ENCODE measurements at places on chromosomes 11 and 22.

GRCh38 chr11:110710628-110711381 is 1.4 kb downstream of the ARHGAP20 start:
- peak; percentile 9 for DNase-seq

DNA sequence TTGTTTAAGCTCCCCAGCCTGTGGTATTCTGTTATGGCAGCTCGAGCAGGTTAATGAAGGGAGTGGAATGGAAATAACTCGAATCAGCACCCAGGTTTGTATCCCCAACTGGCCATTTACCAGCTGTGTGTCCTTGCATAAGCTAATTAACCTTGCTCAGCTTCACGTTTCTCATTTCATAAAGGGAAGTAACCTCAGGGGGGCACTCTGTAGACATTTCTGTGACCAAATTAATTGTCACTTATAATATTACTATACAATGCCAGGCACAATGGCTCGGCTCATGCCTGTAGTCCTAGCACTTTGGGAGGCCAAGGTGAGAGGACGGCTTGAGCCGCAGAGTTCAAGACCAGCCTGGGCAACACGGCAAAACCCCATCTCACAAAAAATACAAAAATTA is 13.8 kb downstream of the ADA2 start:
- DNase-seq: peak; percentile 69

GRCh38 chr22:35310556-35311550 is 11.2 kb downstream of the TOM1 start:
- no peak for DNase-seq

- DNase-seq: no peak
These were observed 72.8 kb upstream of the PICALM start for GRCh38 chr11:86141727-86142126.

GRCh38 chr22:22151308-22151707 is 93.3 kb upstream of the VPREB1 start:
- DNase-seq: no peak

- peak; percentile 73 for DNase-seq
These were observed 1277.9 kb upstream of the TENM4 start for GRCh38 chr11:80718611-80719291.

- no peak for DNase-seq
These were observed 1327.3 kb downstream of the TBC1D22A start for GRCh38 chr22:48089601-48090331.

GRCh38 chr11:132538642-132539041 is 993.7 kb downstream of the OPCML start:
- no peak for DNase-seq

- DNase-seq: peak; percentile 17
These were observed 51.3 kb upstream of the CADM1 start for GRCh38 chr11:115555336-115556090.

DNA sequence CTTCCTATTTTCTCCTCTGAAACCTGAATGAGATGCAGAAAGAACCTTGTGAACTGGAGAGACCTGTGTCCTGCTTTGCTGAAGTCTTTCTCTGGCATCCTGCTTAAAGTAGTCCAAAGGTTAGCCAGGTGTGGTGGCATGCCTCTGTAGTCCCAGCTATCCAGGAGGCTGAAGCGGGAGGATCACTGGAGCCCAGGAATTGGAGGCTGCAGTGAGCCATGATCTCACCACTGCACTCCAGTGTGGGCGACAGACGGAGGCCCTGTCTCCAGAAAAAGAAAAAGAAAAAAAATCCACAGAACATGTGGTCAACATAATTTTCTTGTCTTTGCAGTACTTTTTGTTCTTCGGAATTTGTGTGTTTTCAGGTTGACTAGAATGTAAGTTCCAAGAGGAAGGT is 2.3 kb upstream of the KREMEN1 start:
- no peak for DNase-seq

DNA sequence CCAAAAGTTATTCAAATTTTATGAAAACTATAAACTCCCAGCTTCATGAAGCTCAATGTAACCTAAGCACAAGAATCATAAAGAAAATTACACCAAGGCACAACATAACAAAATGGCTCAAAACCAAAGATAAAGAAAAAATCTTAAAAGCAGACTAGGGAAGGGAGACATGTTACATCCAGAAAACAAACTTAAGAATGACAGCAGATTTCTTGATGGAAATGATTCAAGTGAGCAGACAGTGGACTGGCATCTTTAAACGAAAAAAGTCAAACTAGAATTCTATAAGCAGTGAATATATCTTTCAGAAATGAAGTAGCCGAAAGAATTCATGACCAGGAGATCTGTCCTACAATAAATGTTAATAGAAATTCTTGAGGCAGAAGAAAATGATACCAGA is 75.6 kb downstream of the SHANK2 start:
- DNase-seq: no peak

DNA sequence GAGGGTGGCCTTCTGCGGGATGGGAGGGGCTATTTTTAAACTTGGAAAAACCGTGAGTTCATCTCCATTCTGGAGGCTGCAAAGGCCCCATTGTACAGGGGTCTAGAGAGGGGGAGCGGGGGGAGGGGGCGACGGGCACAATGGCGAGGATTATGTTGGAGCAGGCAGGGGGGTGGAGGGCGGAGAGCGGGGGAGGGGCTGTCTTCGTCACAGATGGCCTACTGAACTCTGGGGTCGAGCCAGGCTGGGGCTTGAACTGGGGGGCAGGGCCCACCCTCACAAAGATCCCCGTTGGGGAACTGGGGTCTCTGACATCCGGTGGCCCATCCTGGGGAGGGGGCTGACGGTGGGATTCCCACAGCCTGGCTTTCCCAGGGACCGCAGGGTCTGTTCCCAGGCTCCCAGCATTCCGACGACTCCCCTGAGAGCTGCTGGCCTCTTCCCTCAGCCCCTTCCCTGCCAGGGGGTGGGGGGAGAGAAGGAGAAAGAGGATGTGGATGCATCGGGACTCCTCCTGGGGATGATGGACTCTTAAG is 3.4 kb upstream of the MCAM start:
- no peak for DNase-seq
